ENCODE measurements at places on chromosomes 2 and 18.

DNA sequence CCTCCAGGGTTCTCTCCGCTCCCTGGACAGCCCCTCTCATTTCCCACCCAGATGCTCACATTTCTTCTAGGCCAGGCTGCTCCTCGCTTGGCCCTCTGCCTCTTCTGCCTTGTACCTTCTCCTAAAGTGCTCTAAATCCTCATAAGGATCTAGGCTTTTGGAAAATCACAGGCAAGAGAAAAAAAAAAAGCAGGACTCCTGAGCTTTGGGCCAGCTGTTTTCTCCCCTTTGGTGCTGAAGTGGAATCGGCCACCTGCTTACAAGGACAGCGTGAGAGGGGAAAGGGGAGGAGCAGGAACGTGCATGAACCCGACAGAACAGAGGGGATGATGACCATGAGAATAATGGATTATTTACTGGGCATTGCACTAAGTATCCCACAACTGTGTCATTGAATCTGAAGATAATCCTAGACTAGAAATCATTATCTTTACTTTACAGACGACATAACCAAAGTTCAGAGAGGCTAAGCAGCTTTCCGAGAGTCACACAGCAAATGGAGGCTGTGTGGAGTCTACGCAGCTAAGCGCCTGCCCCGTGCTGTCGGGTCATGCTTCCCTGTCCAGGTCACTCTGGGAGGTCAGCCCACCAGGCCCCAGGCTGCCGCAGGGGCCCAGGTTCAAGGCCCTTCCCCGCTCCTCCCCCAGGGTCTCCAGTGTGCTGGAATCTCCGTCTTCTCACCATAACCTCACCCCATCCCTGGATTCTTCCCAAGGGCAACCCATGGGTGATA lies 141.9 kb downstream of the PXDN start:
- no peak for DNase-seq

GRCh38 chr2:216418981-216419380 lies 6.7 kb downstream of the SMARCAL1 start:
- DNase-seq, result no peak

DNA sequence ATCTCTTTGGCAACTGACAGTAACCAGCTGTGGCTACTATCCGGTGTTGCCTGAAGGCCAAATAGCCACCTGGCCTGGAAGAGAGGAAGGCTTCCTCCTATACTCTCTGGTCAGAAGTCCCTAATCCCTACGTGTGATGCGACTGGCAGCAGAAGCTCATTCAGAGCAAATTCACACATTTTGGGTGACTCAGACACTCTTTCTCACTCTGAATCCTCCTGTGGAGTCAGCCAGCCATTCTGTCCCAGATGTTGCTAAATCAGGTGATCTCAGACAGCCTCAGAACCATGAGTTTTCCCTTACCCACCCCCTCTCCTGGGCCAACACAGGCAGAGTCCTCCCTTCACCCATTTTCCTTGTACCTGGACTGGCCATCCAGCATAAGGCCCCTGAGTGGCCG lies 34.7 kb downstream of the CFAP53 start:
- no peak for DNase-seq

DNA sequence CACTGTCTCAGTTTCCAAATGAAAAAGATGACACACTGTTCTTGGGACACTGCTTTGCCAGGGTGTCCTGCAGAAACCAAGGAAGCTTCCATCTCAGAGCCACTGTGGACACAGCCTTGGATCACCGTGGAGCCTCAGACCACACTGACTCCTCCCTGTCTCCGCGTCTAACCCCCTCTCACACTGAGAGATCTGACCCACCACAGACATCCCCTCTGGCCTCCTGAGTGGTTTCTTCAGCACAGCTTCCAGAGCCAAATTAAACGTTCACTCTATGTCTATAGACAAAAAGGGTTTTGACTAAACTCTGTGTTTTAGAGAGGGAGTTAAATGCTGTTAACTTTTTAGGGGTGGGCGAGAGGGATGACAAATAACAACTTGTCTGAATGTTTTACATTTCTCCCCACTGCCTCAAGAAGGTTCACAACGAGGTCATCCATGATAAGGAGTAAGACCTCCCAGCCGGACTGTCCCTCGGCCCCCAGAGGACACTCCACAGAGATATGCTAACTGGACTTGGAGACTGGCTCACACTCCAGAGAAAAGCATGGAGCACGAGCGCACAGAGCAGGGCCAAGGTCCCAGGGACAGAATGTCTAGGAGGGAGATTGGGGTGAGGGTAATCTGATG lies 113.4 kb upstream of the PKDCC start:
- no peak for DNase-seq

DNA sequence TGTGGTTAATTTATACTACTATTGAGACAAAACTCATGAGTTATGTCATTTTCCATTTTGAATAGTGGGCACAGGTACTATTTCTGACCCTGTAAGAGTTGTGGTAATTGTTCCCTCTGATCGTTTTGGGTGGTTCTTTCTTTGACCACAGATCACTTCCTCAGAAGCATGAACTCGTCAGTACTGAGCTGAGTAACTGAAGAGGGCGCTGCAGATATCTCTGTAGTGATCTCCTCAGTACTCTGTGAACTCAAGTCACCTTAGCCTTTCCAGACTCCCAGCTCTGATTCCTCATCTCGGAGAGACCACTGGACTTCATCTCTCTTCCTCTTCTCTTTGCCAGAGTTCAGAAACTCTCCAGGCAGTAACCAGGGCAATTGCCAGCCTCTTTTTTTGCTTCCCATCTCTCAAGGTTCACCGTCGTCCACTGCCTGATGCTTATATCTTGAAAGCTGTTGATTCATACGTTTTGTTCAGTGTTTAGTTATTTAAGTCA lies 9.4 kb upstream of the IL1RL1 start:
- no peak for DNase-seq

DNA sequence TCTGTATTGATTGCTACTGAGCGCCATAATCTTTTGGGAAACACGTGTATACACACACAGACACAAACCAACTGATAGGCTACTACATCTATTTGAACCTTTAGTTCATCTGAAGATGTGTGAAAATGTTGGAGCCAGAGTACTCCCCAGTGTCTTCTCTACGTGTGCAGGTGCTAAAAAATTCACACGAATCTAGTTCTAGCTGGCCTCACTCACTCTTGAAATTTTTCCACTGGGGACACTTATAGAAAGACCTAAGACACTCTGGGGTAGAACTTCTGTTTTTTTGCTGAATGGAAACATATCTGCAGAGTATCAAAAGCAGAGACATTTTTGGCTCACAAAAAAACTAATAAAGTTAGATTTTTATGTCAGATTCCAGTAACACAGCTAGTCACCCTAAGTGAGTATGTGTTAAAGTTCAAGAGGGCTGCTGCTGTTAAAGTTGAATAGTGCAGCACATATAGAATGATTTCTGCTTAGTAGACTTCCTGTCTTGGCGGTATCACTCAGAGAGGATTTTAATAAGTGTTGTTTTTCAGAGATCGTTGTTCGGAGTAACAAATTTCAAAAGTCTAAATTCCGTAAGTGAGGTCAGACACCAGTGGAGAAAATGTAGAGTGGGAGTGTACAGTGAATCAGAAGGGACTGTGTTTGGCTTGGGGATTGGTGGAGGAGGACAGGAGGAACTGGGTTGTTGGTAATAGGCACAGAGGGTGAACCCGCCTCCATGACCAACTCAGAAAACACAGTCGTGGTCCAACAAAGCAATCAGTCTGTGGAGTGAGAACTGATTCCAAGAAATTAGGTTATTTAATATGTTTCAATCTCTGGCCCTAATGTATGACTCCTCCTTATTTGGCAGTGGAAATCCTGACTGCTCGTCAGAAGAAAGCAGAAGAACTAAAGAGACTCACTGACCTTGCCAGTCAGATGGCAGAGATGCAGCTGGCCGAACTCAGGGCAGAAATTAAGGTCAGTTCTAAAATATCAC lies 43.1 kb downstream of the KCTD18 start:
- DNase-seq, result no peak

DNA sequence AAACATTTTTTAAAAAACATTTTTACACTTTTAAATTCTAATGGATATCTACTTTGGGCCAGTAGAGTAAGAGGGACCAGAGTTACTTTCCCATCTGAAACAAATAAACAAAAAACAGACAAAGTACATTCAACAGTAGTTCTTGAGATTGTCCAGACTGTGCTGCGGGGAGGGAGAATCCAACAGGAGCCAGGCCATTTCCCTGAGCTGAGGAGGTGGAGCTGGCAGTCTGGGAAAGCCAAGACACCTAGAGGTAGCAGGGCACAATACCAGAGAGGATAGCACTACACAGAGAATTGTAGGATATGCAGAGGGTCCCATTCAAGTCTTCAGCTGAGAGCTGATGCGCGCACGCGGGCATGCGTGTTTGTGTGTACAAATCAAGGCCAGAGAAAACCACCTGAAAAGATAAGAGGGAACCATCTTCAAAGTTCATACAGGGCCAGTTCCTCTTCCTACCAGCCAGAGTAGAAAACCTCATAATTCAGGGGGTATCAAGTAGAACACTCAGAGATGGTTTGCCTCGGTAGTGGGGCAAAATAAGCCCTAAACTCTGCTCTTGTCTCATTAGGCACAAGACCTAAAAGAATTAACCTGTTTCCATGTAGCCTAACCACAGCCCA lies 44.0 kb downstream of the PTRHD1 start:
- no peak for DNase-seq

GRCh38 chr2:227608561-227609338 lies 5.9 kb downstream of the SCYGR3 start:
- no peak for DNase-seq

GRCh38 chr2:156385242-156385641 lies 50.9 kb upstream of the GPD2 start:
- DNase-seq, result no peak

DNA sequence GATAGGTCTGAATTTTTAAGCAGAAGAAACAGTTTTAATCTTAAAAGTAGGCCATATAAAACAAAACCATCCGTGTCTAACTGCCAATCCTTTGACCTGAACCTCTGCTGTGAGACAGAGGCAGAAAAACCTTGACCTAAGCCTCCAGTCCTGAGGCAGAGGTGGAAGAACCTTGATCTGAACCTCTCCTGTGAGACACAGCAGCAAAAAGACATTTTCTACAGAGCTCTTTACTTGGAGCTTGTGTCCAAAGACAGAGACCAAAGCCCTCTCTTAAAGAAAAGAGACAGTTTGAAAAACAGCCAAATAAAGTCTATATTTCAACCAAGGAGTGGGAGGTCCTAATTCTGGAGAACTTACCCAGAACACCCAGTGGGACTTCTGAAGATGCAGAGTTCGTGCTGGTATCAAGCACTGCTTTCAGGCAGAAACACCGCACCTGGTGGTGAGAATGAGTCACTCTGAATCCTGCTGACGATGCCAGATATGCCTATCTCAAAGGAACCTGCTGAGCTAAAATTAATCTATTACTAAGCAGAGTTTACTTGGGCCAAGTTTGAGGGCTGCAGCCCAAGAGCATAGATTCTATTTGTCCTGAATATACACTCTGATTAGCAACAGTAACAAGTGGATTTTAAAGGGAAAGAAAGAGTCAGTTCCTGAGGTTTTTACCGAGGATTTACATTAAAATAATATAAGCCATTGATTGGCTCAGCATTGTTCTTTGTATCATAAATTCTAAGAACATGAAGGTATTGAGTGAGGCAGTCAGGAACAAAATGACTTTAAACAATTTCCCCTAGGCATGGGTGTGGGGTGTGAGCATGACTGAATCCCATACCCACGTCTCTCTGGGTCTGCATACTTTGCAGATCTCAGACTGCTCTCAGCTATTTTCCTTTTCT lies 806.4 kb downstream of the TRIB2 start:
- DNase-seq, result no peak

- DNase-seq, result no peak
These were observed 373.6 kb upstream of the ST6GAL2 start for GRCh38 chr2:107259408-107260195.

DNA sequence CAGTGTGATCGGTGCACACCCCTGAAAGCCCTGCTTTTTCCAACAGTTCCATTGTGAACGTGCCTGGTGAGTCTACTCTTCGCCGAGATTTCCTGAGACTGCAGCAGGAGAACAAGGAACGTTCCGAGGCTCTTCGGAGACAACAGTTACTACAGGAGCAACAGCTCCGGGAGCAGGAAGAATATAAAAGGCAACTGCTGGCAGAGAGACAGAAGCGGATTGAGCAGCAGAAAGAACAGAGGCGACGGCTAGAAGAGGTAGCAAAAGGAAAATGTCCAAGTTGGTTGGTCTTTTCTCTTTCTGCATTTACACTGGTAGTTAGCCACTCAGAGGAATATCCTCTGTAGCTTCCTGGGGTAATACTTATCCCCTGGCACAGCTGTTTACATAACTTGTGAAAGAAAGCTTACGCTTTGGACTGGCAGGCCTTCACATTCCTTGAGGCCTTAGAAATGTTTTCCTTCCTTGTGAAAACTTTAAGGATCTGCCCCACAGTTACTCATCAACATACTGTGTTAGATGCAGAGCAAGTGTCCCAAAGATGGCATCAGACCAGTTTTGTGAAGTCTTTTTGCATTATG lies 146.6 kb downstream of the MAP4K4 start:
- no peak for DNase-seq

DNA sequence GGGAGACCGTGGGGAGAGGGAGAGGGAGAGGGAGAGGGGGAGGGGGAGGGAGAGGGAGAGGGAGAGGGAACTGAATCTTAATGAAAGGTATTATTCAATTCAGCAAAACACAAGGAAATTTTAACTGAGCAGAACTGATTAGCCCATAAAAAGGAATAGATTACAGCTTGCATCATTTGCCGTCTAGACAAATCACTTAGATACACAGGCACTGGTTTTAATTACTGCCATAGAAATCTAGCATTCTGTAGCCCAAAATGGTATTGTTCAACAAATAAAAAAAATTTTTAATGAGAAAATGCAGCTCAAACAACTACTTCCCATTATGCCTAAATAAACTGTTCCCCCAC lies 7.9 kb upstream of the KCNF1 start:
- no peak for DNase-seq

DNA sequence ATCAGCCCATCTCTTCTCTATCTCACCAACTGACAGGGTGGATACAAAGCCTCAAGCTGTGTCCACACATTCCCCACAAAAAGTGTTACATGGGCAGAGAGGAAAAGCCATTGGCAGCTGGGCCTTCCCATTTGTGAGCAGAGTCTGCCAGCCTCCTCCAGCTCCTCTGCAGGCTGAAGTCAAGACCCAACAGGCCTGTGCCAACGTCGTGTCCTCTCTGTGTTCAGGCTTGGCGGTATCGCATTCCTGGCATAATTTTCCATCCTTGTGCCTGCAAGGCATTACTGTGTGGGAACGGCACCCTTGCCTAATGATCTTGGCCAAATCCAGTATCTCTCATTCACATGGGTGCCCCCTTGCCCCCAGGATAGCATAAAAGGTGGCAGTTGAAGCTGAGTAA lies 41.5 kb upstream of the APCDD1 start:
- no peak for DNase-seq

DNA sequence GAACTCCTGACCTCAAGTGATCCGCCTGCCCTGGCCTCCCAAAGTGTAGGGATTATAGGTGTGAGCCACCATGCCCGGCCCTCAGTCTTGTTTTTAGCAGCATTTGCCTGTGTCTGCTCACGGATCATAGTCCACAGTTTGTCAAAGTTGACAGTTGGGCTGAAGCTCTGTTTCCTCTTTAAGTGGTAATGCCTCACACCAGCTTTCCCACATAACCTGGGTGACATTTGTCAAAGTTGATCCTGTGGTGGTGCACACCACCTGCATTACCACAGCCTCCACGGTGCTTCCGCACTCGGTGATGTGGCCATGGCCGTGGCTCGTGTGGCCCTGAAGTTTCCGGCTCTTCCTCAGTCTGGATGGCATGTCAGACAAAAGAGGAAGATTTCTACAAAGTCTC lies 27.1 kb downstream of the RAB31 start:
- no peak for DNase-seq

- DNase-seq, result no peak
These were observed 53.7 kb upstream of the AGAP1 start for GRCh38 chr2:235439959-235440662.

All from activated naive CD8-positive, alpha-beta T cell treated with anti-CD3 and anti-CD28 coated beads, Interleukin-2, amount 50 U/mL, for 16 hours (primary cell).